Motor neuron (in vitro differentiated cells): ENCODE measurements at places on chromosomes 12 and 14. TPM values are rescaled to one million over a fixed set of nuclear protein-coding genes. Genes with fewer than 3 reads are reported as not detected.

Gene PZP
- 1.1 TPM in 1 of 2 replicates, not detected in the other for total RNA-seq

Gene SDSL
- 6.9 and 7.3 TPM in 2 replicates for total RNA-seq

Gene PIK3C2G
- 0.19 TPM in 1 of 2 replicates, not detected in the other for total RNA-seq

Gene LMO3
- 5.4 and 6.1 TPM in 2 replicates for total RNA-seq

Gene ITGB7
- 0.34 and 0.80 TPM in 2 replicates for total RNA-seq

Gene LAG3
- 0.60 and 0.69 TPM in 2 replicates for total RNA-seq

Gene HCAR3
- total RNA-seq, result not detected in 2 replicates

Gene ACOT4
- total RNA-seq, result 0.20 and 0.22 TPM in 2 replicates
